ENCODE measurements at places on chromosomes 6 and 20.

DNA sequence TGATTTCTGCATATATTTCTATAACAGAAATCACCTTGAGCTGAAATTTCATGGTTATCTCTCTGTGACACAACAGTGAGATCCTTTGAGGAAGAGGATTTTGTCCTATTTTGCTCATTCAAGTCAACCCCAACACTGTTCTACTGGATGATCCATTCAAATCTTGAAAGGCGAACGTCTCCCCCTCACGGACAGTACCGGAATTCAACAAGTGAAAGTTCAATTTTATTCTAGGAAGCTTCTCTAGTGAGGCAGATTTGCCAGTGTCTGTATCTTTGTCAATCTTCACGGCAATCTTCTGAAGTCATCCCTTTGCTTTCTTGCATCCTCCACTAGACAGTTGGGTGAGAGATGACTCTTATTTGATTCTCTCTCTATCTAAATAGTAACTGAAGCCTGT is 91.7 kb upstream of the PDE7B start:
- DNase-seq = no peak

DNA sequence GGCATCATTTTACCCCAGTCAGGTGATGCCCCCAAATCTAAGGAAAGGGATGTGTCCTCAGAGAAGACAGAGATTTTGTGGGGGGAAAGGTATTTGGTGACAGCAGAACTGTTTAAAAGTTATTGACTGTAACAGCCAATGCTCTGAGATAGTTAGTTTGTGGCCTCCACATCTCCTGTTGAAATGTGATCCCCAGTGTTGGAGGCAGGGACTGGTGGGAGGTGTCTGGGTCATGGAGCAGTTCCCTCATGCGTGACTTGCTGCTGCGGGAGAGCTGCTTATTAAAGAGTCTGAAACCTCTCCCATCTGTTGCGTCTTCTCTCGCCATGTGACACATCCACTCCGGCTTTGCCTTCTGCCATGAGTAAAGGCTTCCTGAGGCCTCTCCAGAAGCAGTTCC is 282.8 kb upstream of the FOXQ1 start:
- no peak for DNase-seq

- no peak for DNase-seq
These were observed 21.3 kb downstream of the STK35 start for GRCh38 chr20:2122936-2123335.

DNA sequence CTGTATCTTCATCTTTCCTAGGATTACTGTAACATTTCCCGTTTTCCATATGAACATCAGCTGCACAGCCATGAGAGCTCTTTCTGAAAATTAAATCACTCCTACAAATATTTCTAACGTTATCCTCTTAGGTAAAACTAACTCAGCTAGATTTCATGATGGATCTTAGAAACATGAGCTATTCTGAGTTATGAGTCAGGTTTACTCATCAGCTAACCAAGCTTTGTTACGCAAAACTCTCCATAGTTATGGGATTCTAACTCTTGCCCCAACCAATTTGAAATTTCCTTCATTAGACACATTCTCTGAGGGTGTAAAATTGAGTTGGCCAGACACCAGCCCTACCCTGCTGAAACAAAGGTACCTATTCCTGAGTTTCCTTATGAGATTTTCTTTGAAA is 14.0 kb downstream of the DEFB110 start:
- DNase-seq = no peak

DNA sequence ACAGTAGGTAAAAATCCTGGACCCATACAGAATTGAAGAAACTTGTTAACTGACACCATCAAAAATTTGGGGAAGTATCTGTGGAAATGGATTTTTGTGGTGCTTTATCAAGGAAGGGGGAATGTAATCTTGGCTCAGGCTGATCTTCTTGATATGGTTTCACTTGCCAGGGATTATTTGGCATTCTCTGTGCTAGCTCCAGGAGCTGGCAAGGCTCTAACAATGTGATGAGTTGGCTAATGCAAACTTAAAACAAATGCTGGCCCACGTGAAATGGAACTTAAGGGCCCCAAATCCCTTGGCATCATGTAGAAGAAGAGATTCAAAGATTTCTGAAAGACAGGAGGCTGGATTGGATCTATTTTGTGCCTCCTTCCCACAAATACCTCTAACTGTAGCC is 13.1 kb downstream of the KCNS1 start:
- DNase-seq = no peak

GRCh38 chr20:45905505-45906079 is 6.4 kb downstream of the PLTP start:
- no peak for DNase-seq

GRCh38 chr6:84284428-84285049 is 57.1 kb upstream of the CEP162 start:
- DNase-seq = no peak

- no peak for DNase-seq
These were observed 218.2 kb downstream of the C6orf118 start for GRCh38 chr6:165091121-165091785.

GRCh38 chr6:92122746-92123145 is 1296.6 kb downstream of the EPHA7 start:
- no peak for DNase-seq

DNA sequence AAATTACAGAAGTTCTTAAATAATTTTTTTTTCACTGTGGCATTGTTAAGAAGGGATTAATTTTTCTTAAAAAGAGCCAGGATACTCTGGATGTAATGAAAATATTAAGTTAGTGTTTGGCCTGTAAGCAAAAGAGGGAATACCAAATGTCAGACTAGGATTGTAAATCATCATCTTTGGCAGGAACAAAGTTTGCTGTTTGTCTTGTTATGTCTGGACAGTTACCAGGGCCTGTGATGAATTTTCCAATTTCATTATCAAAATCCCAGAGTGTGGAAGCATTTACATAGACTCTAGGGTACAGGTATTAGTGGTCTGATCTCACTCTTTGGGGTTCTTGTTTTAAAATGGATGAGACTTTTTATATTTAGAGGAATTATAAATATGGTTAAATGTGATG is 26.1 kb downstream of the CEP57L1 start:
- no peak for DNase-seq

GRCh38 chr6:18446771-18447170 is 59.6 kb downstream of the RNF144B start:
- no peak for DNase-seq

DNA sequence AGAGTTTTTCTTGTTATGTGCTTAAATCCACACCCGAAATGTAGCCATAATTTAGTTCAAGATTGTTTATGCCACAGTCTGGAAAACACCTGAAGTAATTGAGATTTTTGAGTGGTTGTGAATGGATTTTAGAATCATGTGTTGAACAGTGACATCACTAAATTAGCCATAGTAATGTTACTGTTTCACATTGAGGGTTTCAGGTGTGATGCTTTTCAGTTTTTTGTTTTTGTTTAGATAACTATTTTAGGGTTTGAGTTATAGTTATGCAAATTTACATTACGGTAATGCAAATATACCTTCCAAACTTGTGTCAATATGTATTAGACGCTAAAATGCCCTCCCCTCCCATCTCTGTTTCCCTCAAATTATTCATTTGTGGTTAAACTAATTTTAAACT is 22.9 kb downstream of the QKI start:
- no peak for DNase-seq

GRCh38 chr6:122753000-122753687 is 26.4 kb upstream of the FABP7 start:
- no peak for DNase-seq

- DNase-seq = no peak
These were observed 754.6 kb upstream of the MAP3K7 start for GRCh38 chr6:91341473-91341872.

- DNase-seq = no peak
These were observed 16.3 kb upstream of the SDCBP2 start for GRCh38 chr20:1345030-1345755.

GRCh38 chr20:10649797-10650160 is 24.0 kb downstream of the JAG1 start:
- no peak for DNase-seq

- no peak for DNase-seq
These were observed 4.0 kb upstream of the FAM110A start for GRCh38 chr20:829551-829950.

- DNase-seq = no peak
These were observed 392.5 kb upstream of the SASH1 start for GRCh38 chr6:147949981-147950622.

DNA sequence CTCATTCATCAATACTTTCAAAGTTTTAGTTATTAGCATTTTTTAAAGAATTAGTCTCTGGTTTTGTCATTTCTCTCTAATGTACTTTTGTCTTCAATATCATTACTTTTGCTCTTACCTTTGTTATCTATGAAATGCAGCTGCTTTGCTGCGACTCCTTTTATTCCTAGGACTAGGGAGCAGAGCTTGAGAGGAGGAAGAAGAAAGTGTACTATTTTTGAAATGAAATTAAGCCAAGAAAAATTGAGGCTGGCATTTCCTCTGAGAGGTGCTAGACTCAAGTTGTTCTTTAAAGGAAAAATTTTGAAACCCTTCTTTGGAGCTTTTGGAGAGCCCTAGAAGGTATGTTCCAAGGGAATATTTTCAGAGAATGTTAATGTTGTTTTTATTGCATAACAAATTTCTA is 48.3 kb upstream of the MRAP2 start:
- no peak for DNase-seq

DNA sequence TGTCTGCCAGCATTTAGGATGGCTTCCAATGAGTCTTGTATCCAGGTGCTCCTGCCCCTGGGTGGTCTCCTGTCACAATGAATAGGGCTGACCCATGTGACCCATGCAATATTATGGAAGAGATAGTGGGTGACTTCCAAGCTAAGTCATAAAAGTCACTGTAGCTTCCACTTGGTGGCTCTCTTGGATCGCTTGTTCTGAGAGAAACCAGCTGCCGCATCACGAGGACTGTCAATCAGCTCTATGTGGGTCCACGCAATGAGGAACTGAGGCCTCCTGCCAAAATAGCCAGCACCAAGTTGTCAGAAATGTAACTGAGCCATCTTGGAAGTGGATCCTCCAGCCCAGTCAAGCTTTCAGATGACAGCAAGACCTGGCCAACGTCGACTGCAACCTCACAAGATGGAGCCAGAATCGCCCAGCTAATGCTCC is 14.9 kb upstream of the MATN4 start:
- no peak for DNase-seq

- no peak for DNase-seq
These were observed 4.2 kb downstream of the PPP2R5D start for GRCh38 chr6:42988486-42989020.

- no peak for DNase-seq
These were observed 188.8 kb downstream of the CD83 start for GRCh38 chr6:14306151-14306906.

- DNase-seq = no peak
These were observed 498.8 kb downstream of the CDKAL1 start for GRCh38 chr6:21033084-21033483.

DNA sequence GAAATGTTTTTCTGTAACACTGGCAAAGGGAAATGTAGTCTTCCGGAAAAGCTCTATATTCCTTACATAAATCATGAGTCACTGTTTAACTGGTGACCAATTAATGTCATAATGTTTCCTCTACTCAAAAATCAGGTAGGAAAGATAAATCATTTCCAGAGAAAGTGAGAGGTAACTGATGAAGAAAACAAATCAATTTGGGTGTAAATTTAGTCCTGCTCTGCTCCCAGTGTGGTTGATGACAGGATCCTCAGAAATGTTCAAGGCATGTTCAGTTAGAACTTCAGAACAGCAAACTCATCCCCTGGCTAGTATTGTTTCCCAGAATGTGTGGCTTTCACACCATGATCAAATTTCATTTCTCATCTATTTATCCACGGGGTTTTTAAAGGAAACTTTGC is 38.8 kb upstream of the SPACA1 start:
- DNase-seq = no peak

GRCh38 chr20:17699931-17700351 is at the start of gene BANF2:
Gene BANF2, plus strand, starts transcription at chr20:17699966. Its CDS starts 25,060 bp downstream, at chr20:17725026.
- no peak for DNase-seq

DNA sequence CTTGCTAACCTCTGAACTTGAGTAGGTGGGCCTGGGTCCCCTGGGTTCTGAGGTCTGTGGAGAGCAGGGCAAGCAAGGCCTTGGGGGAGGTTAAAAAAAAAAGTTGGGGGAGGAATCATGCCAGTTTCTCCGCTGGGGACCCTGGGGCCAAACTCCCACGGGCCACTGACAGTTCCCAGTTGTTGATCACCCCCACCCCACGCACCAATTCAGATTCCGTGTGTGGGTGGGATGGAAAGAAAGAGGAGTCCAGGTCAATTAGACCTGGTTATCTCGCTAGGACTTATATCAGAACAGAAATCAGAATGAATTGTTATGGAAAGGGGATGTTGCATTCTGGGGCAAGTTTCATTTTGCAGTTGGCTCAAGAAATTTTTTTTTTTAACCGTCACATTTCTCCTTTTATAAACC is 46.7 kb upstream of the SUPT3H start:
- DNase-seq = no peak

DNA sequence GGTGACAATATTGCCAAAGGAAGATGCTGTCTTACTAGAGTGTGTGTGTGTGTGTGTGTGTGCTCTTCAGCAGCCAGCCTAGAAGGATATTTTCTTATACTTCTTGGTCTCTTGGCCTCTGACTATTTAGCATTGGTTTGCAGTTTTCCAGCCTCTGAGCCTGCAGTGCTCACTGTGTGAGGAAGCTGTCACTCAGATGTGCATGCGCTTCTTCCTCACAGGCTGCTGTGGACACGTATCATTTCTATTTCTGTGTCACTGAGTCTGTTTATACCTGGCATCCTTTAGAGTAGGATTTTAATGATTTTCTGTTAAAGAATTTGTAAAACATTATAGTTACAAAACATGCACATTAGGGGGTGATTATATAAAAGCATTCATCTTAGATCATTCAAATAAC is 83.3 kb downstream of the ALDH8A1 start:
- DNase-seq = no peak

DNA sequence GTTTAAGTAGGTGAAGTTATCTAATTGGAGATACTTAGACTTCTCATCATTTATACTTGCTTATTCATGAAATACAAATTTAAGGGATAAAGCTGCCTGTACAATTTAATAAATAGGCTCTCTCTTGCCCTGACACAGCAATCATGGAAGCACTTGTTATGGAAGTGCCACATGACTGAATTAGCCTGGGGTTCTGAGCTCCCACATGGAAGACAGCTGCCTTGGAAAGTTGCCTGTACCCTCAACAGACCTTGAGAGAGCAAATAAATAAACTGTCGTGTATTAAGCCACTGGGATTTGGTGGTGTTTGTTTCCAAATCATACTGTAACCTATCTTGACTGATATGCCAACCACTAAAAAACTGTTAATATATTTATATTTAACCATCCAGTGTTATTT is 87.0 kb upstream of the RSPO3 start:
- DNase-seq = no peak

- no peak for DNase-seq
These were observed 41.3 kb downstream of the HLA-DPB1 start for GRCh38 chr6:33116841-33117711.

- DNase-seq = no peak
These were observed 80.1 kb upstream of the PTPRK start for GRCh38 chr6:128600397-128600951.

GRCh38 chr6:119800526-119800925 is 451.0 kb upstream of the MAN1A1 start:
- no peak for DNase-seq

- DNase-seq = no peak
These were observed 1.0 kb upstream of the APMAP start for GRCh38 chr20:24993337-24994185.

GRCh38 chr6:22882581-22882980 is 313.2 kb downstream of the HDGFL1 start:
- DNase-seq = no peak

GRCh38 chr6:90271831-90272230 is 24.8 kb downstream of the BACH2 start:
- no peak for DNase-seq

GRCh38 chr6:73556836-73557235 is 36.0 kb upstream of the EEF1A1 start:
- DNase-seq = no peak
